ENCODE measurements at places on chromosomes 3 and 15. TPM values are rescaled to one million over a fixed set of nuclear protein-coding genes. Genes with fewer than 3 reads are reported as not detected.

DNA sequence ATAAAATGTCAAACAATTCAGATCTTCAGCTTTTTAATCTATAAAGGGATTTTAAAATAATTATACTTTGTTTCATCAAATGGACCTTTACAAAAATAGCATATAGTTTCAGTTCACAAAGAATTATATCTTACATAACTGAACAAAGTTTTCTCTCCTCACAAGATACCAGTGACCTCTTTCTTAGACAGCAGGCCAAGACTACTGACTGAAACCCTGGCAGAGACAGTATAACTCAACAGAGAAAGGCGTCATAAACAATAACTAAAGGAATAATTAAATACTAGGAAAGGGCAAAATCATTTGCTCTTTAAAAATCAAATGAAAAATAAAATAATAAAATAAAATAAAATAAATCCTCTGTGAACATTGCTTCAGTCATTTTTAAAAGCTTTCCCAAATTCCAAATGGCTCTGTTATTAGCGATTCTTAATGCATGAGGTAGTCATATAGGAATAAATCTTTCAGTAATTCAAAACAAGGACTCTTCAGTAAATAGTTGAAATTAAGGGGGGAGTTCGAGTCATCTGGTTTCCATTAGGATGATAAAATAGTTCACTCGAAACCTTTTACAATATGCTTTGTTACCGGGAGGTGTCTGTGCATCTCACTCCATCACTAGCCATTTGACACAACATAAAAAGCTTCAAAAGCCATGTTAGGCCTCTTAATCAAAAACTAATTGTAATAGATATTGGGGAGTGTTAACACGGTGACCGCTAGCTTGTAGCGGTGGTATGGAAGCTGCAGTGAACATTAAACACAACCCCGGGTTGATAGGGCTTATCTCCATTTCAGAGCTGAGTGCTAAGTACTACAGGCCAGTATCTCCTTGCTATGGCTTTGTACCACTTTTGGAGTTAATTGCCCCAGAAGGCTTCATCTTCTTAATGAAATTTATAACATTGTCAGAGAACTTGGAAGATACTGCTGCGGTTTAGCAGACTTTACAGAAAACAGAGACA lies 142.9 kb upstream of the NR2F2 start:
- no peaks in the 10 kb centered on the region for H3K36me3 ChIP-seq
- H3K4me1 ChIP-seq: no peaks in the 10 kb centered on the region
- H3K4me3 ChIP-seq: no peak overlapping the region
- H3K27ac ChIP-seq: no peak overlapping the region
- H3K27me3 ChIP-seq: no peaks in the 10 kb centered on the region
- DNase-seq: no peak

- H3K4me3 ChIP-seq: no peak overlapping the region
- no peak for DNase-seq
- no peak overlapping the region for H3K27ac ChIP-seq
- no peaks in the 10 kb centered on the region for H3K36me3 ChIP-seq
- no peaks in the 10 kb centered on the region for H3K4me1 ChIP-seq
- H3K27me3 ChIP-seq: no peaks in the 10 kb centered on the region
These were observed 147.9 kb downstream of the SST start for GRCh38 chr3:187522293-187522692.

DNA sequence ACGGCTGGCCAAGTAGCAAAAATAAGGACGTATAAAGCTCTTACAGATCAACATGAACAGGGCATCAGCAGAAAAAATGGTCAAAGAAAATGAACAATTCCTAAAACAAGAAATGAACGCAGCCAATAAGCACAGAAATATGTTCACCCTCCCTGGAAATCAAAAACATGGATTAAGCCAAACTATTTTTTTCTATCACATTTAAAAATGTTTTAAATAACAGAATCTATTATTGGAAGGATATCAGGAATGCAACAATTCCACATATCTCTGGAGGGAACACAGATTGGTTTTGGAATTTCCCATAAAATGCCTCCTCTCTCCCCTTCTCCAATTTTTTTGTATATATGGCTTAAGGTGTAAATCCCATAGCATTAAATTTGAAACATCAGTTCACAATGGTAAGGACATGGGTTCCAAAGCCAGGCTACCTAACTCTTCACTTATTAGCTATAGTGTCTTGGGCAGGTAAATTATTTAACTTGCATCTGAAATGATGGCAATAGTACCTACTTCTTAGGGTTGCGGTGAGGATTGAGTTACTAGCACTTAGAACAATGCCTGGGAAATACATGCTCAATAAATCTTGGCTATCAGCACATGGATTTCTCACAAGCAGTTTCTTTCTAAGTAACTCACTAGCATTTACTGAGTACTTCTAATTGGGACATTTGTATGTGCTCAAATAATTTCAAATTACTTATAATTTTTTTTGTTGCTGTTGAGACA lies 10.1 kb downstream of the UACA start:
- peaks cover 4% of the 10 kb centered on the region for H3K27me3 ChIP-seq
- no peaks in the 10 kb centered on the region for H3K36me3 ChIP-seq
- H3K27ac ChIP-seq: no peak overlapping the region
- no peak for DNase-seq

DNA sequence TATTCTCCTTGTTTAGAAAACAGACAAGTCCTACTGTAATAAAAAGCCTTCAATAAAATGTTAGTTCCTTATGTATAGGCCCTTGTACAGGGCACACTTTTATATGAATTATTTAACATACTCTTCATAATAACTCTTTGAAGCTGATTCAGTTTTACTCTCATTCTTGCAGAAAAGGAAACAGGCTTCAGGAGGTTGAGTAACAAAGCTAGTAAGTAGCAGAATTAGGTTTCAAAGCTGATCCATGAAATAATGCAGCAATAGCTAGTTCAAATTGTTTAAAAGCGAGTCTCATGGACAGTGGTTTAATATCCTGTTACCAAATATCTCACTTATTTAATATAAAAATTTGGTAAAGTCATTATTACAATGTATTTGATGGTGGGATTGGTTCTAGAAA lies 25.0 kb downstream of the TCF12 start:
- no peak overlapping the region for H3K4me3 ChIP-seq
- H3K4me1 ChIP-seq: no peaks in the 10 kb centered on the region
- H3K36me3 ChIP-seq: peaks cover 4% of the 10 kb centered on the region

- no peak overlapping the region for H3K4me3 ChIP-seq
- H3K36me3 ChIP-seq: no peaks in the 10 kb centered on the region
- no peaks in the 10 kb centered on the region for H3K4me1 ChIP-seq
- DNase-seq: no peak
- H3K27me3 ChIP-seq: no peaks in the 10 kb centered on the region
- H3K27ac ChIP-seq: no peak overlapping the region
These were observed 124.4 kb downstream of the B3GALNT1 start for GRCh38 chr3:160980740-160981139.

DNA sequence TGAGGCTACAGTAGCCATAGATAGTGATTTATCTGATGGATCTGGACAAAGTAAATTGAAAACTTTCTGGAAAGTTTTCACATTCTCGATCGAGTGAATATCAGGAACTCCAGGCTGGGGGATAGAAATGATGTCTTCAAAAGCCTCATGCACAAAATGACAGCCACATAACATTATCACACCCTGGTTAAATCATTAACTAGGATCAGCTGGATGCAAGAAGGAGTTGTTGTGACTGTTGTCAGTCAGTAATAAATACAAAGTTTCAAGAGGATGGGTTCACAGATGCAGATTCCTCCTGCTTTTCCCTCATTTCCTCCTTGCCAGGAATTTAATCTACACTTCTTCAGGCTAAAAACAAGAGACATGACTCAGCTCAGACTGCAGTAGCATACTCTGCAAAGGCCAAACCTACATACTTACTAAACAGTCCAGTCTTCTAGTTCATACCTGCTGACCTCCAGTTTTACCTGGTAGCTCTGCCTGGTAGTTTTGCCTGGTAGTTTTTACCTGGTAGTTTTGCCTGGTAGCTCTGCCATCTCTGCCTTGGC lies 40.9 kb downstream of the C2CD4A start:
- no peaks in the 10 kb centered on the region for H3K36me3 ChIP-seq
- no peaks in the 10 kb centered on the region for H3K27me3 ChIP-seq
- peaks cover 11% of the 10 kb centered on the region for H3K4me1 ChIP-seq
- no peak overlapping the region for H3K27ac ChIP-seq
- no peak for DNase-seq
- H3K4me3 ChIP-seq: no peak overlapping the region

DNA sequence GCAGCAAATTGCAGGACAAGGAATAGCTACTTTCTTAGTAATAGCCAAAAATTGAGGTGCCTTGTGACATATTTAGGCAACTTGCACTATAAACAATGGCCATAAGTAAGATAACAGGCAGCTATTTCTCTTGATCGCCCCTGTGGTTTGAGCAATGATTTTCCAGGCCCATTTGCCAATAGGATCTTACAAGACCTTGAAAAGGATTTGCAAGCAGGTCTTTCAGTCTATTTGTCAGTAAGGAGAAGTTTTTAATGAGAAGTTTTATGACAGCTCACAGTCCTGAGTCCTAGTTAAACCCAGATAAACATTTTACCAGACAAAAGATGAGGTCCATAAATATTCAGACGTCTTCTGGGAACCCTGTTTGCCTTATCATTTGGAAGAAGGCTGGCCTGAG lies 645.5 kb downstream of the RBMS3 start:
- H3K4me1 ChIP-seq: peaks cover 25% of the 10 kb centered on the region
- no peaks in the 10 kb centered on the region for H3K27me3 ChIP-seq
- H3K27ac ChIP-seq: no peak overlapping the region
- peak; percentile 26 for DNase-seq
- no peak overlapping the region for H3K4me3 ChIP-seq

DNA sequence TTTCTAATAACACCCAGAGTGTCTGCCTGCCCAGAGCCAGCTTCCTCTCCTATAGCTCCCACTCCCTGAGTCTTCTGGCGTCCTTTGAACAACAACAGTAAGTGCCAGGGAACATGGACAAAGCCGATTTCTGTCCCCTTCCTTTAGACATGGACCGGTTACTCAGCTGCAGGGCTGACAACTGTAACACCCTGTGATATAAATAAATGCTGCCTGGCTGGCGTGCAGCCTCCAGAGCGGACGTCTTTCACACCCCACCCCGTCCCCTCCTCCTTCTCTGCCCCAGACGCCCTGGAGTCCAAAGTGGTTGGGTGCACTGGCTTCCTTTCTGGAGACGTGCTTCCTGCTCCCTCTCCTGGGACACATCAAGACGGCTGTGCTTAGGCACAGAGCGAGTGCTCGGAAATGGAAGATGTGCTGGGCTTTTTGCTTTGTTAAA lies 281.9 kb upstream of the LRRFIP2 start:
- no peak overlapping the region for H3K4me3 ChIP-seq
- H3K27me3 ChIP-seq: no peaks in the 10 kb centered on the region
- H3K4me1 ChIP-seq: peaks cover 41% of the 10 kb centered on the region
- DNase-seq: peak; percentile 77
- H3K27ac ChIP-seq: peak overlapping the region; percentile 98

DNA sequence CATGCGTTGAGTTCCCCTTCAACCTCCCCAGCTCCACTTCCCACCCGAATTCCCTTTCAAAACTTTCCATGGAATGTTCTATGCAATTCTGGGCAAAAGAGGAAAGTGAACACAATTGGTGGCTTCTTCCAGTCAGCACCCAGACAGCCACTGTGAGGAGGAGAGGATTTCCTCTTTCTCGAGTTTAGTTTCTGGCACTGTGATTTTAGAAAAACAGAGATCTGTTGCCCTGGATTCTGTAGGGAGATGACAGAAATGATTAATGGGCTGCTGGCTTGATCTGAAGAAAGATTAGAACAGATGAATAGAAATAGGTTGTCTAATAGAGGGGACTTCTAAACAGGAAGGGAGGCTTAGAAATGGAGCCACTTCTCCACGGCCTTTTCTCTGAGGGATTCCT lies 172.0 kb downstream of the MCTP2 start:
- no peak for DNase-seq
- H3K4me3 ChIP-seq: no peak overlapping the region
- H3K27ac ChIP-seq: no peak overlapping the region
- no peaks in the 10 kb centered on the region for H3K27me3 ChIP-seq
- H3K36me3 ChIP-seq: no peaks in the 10 kb centered on the region

IQCF2 gene
- total RNA-seq: not detected

DNA sequence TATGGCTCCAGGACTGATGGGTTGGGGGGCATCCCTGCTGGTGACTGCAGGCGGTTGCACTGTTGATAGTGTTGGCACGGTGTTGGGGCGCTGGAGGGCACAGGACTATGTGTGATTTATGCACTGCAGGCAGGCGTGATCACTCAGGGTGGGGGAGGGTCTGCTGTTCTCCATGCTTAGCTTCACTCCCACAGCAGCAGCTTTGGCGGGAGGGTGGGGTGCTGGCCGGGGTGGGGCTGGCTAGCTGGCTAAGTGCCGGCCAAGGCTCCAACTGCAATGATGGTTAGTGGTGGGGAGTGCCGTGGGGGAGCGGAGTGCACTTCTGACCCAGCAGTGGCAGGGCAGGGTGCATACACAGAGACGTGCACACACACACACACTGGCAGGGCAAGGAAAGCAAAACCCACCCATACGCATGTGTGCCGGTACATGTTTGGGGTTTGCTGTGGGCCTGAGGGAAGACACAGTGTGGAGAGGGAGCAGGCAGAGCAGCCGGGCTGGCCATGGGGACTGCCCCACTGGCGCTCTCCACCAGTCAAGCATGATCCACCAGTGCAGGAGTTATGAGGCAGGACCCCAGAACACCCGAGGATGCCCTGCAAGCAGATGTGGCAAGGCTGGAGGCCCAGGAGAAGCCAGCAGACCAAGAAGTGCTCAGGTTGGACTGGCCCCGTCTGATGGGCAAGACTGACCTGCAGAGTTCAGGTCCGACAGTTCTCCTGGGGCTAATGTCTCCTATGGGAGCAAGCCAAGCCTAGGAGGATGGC lies 16.5 kb upstream of the FGF7 start:
- no peak overlapping the region for H3K4me3 ChIP-seq
- no peaks in the 10 kb centered on the region for H3K36me3 ChIP-seq
- H3K27ac ChIP-seq: no peak overlapping the region
- H3K4me1 ChIP-seq: no peaks in the 10 kb centered on the region

DNA sequence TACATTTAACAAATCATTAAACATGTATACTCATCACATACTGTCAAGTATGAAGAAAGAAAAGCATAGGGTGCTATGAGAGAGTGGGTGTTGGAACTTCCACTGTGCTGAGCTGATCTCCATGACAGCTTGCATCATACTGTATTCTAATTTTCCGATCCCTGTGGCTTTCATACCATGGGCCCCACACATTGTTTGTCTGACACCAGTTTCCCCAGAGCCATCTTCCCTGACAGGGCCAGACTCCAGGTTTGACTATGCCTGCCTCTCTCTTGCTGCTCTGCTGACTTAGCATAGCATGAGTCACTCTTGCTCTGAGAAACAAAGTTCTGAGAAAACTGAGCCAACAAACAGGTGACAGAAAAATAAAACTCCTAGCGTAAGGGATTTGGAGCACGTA lies 37.0 kb upstream of the CASR start:
- H3K4me1 ChIP-seq: no peaks in the 10 kb centered on the region
- H3K36me3 ChIP-seq: no peaks in the 10 kb centered on the region
- no peaks in the 10 kb centered on the region for H3K27me3 ChIP-seq
- H3K27ac ChIP-seq: no peak overlapping the region

DNA sequence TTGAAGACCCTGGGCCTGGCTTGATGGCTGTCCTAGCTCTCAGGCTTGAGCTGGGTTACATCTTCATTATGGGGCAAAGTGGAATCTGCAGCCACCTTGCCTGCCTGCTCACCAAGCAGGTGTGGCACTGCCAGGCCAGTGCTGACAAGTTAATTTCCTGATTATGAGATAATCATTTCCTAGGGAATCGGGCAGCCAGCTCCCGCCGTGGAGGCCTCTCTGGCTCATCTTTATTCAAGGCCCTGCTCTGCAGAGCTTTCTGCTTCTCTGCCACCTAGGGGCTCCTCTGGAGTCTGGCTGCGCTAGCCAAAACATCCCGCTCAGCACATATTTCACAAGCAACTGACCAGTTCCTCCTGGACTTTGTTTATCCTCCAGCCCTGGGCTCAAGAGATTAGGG lies 9.9 kb downstream of the LOXL1 start:
- H3K36me3 ChIP-seq: no peaks in the 10 kb centered on the region
- H3K4me3 ChIP-seq: no peak overlapping the region
- no peak overlapping the region for H3K27ac ChIP-seq

STRC gene
- total RNA-seq: 1.0 TPM

GPR149 gene
- total RNA-seq: not detected
